CD4-positive, alpha-beta T cell treated with Interleukin-6 at 100 ng/mL for 8 hours (primary cell): ENCODE measurements at places on chromosomes 12 and 14.

GRCh38 chr14:55356913-55357312, 54.7 kb downstream of the ATG14 start:
- DNase-seq, result no peak

GRCh38 chr14:69973846-69974245, 94.6 kb downstream of the SMOC1 start:
- no peak for DNase-seq

- no peak for DNase-seq
These were observed 113.4 kb downstream of the ETV6 start for GRCh38 chr12:11762723-11763326.

DNA sequence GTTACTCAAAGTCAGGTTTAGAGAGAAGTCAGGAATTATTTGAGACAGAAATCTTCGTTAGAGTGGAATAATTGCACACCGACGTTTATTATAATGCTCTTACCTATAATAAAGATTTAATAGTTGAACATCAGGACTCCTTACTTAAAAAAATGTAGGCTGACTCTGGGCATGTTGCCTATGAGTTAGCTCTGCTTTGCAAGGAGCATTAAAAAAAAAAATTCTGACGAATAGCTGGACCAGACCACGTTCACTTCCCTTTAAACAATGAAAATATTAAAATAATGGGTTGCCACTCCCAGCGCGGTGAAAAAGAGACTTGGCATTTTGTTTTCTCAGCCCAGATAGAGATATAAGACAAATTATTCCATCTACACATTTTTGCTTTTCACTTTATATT, 574 bp upstream of the FANCM start:
- DNase-seq, result no peak

DNA sequence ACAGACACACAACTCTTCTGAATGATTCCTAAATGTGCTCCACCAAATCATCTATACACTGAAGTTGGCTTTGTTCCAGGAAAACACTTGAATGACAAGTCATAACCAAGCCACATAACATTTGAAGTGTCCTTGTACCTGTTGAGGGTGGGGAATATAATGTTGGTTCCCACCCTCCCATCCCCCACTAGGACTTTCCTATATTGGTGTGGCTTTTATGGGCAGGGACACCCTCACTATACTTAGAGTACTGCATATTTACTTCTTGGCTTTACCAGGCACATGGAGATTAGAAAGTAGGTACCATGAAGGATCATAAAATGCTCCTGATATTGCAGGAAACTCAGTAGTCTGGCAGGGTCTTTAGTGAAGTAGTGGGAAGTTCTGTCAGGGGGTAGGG, 9.7 kb upstream of the BHLHE41 start:
- no peak for DNase-seq
